NCI-H1092 treated with DMSO at 0.1 percent for 48 hours (cell line): ENCODE measurements at places on chromosomes 6 and 20.
A peak's percentile ranks its signal among the peaks of the same experiment; 100 is the strongest.

- DNase-seq, result no peak
Observed at GRCh38 chr6:156554160-156554559, 223.0 kb upstream of the ARID1B start.

DNA sequence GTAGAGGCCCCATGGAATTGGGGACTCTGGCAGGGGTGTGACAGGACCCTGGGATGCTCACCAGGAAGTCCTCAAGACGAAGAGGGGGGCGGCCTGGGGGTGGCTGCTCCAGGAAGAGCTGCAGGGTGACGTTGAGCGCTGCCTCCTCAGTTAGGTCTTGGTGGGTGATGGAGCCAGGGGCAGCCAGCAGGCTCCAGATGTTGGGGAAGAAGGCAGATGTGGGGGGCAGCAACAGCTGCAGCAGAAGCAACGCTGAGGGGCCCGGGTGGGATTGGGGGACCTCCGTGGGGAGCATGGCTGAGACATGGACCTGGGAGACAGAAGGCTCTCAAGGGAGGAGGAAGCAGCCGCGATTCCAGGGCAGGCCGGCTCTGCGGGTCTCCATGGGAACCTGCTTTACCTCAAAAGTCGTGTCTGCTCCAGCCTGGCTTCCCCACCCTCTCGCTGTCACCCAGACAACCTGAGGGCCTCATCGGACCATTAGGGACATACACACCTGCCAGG is 591 bp downstream of the VWA7 start:
- DNase-seq, result no peak

- no peak for DNase-seq
Observed at GRCh38 chr20:23666189-23666588, 22.6 kb downstream of the CST4 start.

- DNase-seq, result no peak
Observed at GRCh38 chr6:49326347-49326746, 136.7 kb downstream of the MMUT start.

- no peak for DNase-seq
Observed at GRCh38 chr6:27605401-27606342, 132.8 kb upstream of the ZNF184 start.

GRCh38 chr20:47354714-47355488 is 1.6 kb downstream of the ZMYND8 start:
- peak; percentile 19 for DNase-seq

- no peak for DNase-seq
Observed at GRCh38 chr20:9523636-9524035, 9.2 kb downstream of the LAMP5 start.

- no peak for DNase-seq
Observed at GRCh38 chr6:71292001-71292400, 3.4 kb downstream of the OGFRL1 start.
